ENCODE measurements at places on chromosomes 11 and 22.

- H3K4me3 ChIP-seq, result no peak overlapping the region
- no peak for DNase-seq
- no peaks in the 10 kb centered on the region for H3K4me1 ChIP-seq
- H3K27ac ChIP-seq, result no peak overlapping the region
Measured at GRCh38 chr11:125327518-125328224, 163.1 kb downstream of the PKNOX2 start.

GRCh38 chr22:50205781-50206569 lies 5.2 kb downstream of the SELENOO start:
- H3K36me3 ChIP-seq, result peaks cover 22% of the 10 kb centered on the region
- DNase-seq, result no peak
- H3K27me3 ChIP-seq, result no peaks in the 10 kb centered on the region
- H3K4me1 ChIP-seq, result peaks cover 2% of the 10 kb centered on the region
- no peak overlapping the region for H3K27ac ChIP-seq

DNA sequence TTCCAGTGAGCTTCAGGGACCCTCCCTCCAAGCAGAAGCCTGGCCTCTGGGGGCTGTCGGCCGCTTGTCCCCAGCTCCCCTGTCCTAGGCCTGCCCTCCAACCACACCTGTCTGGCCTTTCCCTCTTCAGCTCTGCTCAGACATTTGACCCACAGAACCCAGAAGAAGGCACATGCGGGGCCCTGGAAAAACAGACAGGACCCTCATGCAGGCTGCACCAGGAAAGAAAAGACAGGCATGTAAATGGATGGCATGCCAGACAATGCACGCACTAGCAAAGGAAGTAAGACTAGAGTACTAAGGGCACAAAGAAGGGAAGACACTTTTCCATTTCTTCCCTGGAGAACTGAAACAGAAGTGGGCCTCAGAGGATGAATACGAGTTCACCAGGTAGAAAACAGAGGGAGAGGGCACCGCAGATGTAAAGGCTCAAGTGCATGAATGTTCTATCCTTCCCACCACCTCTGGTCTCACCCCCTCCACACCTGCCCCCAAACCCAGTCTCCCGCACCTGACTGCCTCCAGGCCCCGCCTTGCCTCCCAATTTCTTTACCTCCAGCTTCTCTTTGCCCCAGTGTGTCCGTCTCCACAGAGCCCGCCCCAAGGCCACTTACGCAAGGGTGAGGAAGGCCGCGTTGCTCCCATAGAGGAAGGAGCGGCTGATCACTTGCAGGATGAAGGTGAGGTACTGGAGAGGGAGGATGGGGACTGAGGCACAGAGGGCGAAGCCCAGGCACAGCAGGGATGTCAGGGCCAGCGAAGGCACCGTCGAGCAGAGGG lies 17.4 kb downstream of the SLC43A3 start:
- peaks cover 4% of the 10 kb centered on the region for H3K4me1 ChIP-seq
- H3K27ac ChIP-seq, result peak overlapping the region; percentile 16
- no peak overlapping the region for H3K4me3 ChIP-seq
- H3K27me3 ChIP-seq, result no peaks in the 10 kb centered on the region

DNA sequence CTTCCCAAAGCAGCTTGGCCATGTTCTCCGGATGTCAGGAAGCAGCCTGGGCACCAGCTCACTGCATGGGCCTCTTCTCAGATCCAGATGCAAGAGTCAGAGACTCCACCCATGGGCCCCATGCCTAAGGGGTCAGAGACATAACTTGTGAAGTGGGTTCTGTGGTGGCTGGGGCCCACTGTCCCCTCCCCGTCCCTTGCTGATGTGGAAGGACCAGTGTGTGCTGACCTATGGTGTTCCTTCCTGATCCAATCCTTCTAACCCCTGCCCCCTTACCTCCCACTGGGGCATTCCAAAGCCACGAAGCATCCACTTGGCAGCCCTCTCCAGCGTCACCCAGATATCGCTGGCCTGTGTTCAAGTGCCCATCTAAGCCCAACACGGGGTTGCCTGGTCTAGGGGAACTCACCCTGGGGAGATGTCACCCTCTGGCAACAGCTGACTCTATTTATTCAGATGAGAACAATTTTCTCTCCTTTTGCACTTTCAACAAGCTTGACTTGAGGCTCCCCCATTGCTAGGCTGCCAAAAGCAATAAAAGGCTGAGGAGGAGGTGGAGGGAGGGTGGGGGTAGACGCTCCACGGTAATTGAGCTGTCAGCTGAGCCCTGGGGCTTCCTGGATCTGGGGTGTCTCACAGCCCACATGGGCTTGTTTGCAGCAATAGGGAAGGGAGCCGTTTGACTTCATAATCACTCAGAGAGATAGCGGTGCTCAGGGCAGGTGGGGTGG lies 158.5 kb downstream of the ADAMTS15 start:
- H3K4me3 ChIP-seq, result no peak overlapping the region
- DNase-seq, result peak; percentile 62
- H3K36me3 ChIP-seq, result no peaks in the 10 kb centered on the region
- peaks cover 6% of the 10 kb centered on the region for H3K4me1 ChIP-seq

GRCh38 chr11:35615921-35616900 lies 2.0 kb upstream of the FJX1 start:
- no peaks in the 10 kb centered on the region for H3K36me3 ChIP-seq
- DNase-seq, result peak; percentile 59
- H3K4me1 ChIP-seq, result peaks cover 4% of the 10 kb centered on the region
- H3K4me3 ChIP-seq, result no peak overlapping the region
- H3K27me3 ChIP-seq, result no peaks in the 10 kb centered on the region
- no peak overlapping the region for H3K27ac ChIP-seq

DNA sequence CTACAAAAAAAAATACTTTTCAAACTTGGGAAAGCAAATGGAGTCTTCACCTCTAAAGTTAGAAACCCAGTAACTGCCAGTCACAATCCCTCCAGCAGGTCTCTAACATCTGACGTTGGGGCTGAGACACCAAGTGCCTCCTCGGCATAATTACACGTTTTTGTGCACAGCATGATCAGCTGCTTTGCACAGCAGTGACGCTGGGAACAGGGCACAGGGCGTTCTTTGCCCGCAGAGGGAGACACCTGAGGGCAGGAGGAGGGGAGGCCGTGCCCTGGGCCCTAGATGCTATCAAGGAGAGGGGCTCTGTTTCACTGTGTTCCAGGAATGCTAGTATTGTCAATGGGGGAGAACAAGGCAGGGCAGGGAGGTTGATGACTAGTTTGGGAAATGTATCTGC lies 120.1 kb downstream of the PARVA start:
- peaks cover 5% of the 10 kb centered on the region for H3K36me3 ChIP-seq
- no peaks in the 10 kb centered on the region for H3K27me3 ChIP-seq
- no peak overlapping the region for H3K27ac ChIP-seq
- peaks cover 10% of the 10 kb centered on the region for H3K4me1 ChIP-seq

GRCh38 chr22:38727530-38728451 lies 22.0 kb downstream of the GTPBP1 start:
- no peaks in the 10 kb centered on the region for H3K27me3 ChIP-seq
- no peak overlapping the region for H3K4me3 ChIP-seq
- H3K36me3 ChIP-seq, result peaks cover 48% of the 10 kb centered on the region
- no peak overlapping the region for H3K27ac ChIP-seq

- DNase-seq, result peak; percentile 82
- H3K4me3 ChIP-seq, result no peak overlapping the region
- H3K36me3 ChIP-seq, result peaks cover 13% of the 10 kb centered on the region
- peaks cover 42% of the 10 kb centered on the region for H3K4me1 ChIP-seq
- H3K27ac ChIP-seq, result peak overlapping the region; percentile 80
- H3K27me3 ChIP-seq, result no peaks in the 10 kb centered on the region
Measured at GRCh38 chr11:65301491-65302329, 13.0 kb upstream of the CDC42EP2 start.

DNA sequence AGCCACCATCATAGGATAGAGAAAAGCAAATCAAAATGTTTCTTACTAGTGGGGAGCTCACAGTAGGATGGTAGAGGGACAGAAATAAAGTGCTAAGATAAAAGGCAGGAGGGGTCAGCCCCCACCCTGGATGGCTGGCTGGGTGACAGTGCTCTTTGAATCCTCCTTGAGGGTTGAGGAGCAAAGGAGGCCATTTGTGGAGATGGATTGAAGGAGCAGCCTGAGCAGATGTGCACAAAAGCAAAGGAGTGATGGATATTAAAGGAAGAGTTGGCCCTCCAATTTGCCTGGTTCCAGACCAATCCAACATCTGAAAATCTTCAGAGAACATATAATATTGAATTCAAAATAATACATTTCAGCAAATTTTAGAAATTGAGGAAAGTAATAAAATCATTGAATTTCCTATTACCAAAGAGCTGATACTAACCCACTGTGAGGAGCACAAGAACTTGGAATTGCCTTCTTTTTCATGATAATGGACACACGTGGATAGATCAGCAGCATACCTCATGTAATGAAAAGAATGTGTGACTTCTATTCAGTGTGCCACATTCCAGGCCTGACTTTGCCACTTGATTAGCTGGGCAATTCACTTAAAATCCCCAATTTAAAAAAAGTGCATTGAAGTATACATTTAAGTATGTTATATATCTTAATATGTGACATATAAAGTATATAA lies 287.0 kb downstream of the FAT3 start:
- no peaks in the 10 kb centered on the region for H3K36me3 ChIP-seq
- no peaks in the 10 kb centered on the region for H3K4me1 ChIP-seq
- DNase-seq, result no peak
- H3K4me3 ChIP-seq, result no peak overlapping the region

DNA sequence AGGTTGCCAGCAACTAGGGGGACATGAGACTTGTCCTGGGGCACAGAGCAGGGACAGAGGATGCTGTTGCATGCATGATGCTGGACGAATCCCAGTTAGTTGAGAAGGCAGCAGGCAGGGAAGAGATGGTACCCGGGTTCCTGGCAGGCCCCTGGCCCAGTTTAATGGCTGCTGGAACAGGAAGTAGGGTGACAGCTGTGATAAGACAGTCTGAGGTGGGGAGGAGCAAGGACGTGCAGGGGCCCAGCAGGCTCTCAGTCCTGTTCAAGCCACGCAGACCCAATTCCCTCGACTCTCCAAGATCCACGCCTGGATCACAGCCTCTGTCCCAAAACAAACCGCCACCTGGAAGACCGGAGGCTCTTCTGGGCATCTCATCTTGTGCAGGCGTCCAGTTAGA lies 32.0 kb downstream of the LRRC10B start:
- H3K4me3 ChIP-seq, result no peak overlapping the region
- peaks cover 7% of the 10 kb centered on the region for H3K4me1 ChIP-seq
- H3K36me3 ChIP-seq, result no peaks in the 10 kb centered on the region

DNA sequence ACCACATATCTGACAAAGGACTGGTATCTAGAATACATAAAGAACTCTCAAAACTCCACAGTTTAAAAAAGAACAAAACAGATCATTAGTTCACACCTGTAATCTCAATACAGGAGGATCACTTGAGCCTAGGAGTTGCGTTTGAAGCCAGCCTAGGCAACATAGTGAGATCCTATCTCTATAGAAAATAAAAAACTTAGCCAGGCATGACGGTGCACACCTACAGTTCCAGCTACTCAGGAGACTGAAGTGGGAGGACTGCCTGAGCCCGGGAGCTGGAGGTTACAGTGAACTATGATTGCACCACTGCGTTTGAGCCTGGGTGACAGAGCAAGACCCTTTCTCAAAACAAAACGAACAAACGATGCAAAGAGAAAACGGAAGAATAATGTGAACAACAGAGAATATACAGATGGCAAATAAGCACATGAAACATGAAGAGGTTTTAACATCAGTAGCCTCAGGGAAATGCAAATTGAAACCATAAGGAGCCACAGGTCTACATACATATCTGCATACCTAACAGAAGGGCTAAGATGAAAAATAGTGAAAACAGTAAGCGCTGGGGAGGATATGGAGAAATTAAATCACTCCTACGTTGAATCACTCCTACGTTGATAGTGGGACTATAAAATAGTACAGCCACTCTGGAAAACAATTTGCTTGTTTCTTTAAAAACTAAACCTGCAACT lies 70.7 kb downstream of the DGCR2 start:
- DNase-seq, result no peak
- H3K4me1 ChIP-seq, result no peaks in the 10 kb centered on the region
- H3K4me3 ChIP-seq, result no peak overlapping the region
- peaks cover 13% of the 10 kb centered on the region for H3K36me3 ChIP-seq
- H3K27ac ChIP-seq, result no peak overlapping the region

DNA sequence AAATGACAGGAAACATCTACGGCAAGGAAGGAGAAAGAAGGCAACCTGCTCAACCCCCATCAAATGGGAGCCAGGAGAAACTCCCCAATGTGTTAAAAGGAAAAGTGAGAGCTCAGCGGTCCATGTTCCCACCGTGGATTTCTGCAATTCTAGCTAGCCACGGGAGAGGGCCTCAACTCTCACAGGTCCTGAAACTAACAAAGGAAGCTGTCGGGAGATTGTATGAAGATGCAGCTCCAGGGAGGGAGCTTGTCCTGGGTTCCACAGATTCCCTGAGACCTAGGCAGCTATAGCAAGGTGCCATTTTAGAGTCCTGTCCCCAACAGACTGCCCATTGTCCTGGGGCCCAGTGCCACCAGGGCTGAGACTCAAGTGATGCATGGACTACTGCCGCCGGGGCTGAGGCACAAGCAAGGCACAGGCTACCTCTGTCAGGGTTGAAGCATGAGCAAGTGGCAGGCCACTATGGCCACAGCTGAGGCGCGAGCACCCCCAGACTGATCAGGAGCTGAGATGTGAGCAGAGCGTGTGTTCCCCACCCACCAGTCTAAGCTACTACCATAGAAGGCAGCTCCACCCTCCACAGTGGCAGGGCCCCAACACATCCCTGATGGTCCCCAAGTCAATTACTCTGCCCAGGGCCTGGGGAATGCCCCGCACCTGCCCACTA lies 31.3 kb downstream of the RSF1 start:
- no peaks in the 10 kb centered on the region for H3K4me1 ChIP-seq
- H3K27me3 ChIP-seq, result no peaks in the 10 kb centered on the region
- no peak for DNase-seq
- H3K4me3 ChIP-seq, result no peak overlapping the region
- H3K36me3 ChIP-seq, result no peaks in the 10 kb centered on the region
- no peak overlapping the region for H3K27ac ChIP-seq

DNA sequence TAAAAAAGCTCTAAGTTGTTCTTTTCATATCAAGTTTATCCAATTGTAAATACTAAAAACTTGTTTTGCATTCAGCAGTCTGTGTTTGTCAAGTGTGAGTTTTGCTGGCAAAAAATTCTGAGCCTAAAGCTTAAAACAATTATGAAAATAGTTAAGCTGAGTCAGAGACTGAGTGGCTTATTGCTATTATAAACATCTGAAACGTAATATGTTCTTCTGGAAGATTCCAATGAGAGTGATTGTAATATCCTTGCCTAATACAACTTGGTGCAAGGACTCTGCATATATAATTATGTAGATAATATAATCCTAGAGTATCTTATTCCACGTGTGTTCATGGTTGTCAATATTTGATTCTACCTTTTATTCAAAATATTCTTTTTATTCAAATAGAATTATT lies 14.1 kb upstream of the NUP50 start:
- H3K36me3 ChIP-seq, result no peaks in the 10 kb centered on the region
- peaks cover 6% of the 10 kb centered on the region for H3K4me1 ChIP-seq
- no peaks in the 10 kb centered on the region for H3K27me3 ChIP-seq
- H3K27ac ChIP-seq, result no peak overlapping the region

Data from fibroblast of lung (primary cell).